ENCODE measurements at places on chromosomes 12 and 14. TPM values are rescaled to one million over a fixed set of nuclear protein-coding genes. Genes with fewer than 3 reads are reported as not detected.

Gene PKP2
- 31.9 TPM for total RNA-seq

DNA sequence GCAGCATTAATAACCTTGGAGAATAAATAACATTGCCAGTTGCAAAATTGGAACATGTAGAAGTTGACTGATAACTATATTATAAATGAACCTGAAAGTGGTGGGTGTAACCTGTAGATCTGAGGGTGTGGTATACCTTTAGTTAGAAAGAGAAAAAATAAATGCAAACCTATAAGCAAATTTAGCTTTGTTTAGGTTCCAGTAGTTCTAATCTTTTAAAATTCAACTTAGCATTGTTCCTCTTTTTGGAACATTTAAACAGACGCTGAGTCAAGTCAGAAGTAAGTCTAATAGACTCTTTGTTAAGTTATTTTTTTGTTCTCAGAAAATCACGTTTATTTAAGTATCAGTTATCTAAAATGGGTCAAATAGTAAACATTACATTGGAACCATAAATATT, 120.0 kb downstream of the DNAI7 start:
- H3K27me3 ChIP-seq: no peaks in the 10 kb centered on the region
- H3K27ac ChIP-seq: no peak overlapping the region

- no peak overlapping the region for H3K27ac ChIP-seq
- peaks cover 6% of the 10 kb centered on the region for H3K4me1 ChIP-seq
- peak; percentile 76 for DNase-seq
- H3K36me3 ChIP-seq: no peaks in the 10 kb centered on the region
- H3K4me3 ChIP-seq: no peak overlapping the region
- H3K27me3 ChIP-seq: no peaks in the 10 kb centered on the region
Observed at GRCh38 chr12:109428037-109428629, 49.0 kb downstream of the KCTD10 start.

- H3K4me1 ChIP-seq: no peaks in the 10 kb centered on the region
- H3K4me3 ChIP-seq: no peak overlapping the region
- no peak overlapping the region for H3K27ac ChIP-seq
Observed at GRCh38 chr12:25692115-25693035, 139.3 kb upstream of the LMNTD1 start.

DNA sequence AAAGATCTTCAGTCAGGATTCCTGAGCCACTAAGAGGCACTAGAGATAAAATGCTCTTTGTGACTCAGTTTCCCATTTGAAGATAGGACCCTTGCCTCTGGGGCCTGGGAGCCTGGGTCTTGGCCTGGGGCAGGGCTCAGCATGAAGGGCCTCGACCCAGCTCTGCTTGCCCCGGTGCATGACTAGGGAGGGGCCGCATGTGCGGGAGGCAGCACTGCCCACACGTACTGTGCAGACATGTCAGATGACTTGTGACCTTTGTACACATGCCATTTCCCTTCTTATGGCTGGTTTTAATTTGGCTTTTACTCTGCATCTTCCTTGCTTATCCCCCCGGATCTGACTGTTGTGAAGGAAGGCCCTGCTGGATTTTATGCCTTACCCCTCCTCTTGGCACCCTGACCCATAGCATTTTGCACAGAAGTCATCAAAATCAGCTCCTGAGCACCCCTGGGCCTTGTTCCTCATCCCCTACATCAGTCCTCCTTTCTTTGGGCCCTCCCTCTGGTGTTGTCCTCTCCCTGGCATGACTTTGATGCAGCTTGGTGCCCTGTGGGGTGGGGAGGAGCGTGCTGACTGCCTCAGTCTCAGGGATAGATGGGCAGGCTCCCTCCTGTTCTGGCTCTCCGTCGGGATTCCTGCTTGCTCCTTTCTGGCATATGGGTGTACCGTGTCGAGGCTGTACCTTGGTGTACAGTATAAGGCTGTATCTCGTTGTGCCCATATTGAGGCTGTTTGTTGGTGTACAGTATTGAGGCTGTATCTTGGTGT, 4.4 kb downstream of the CLSTN3 start:
- H3K27me3 ChIP-seq: no peaks in the 10 kb centered on the region
- H3K4me1 ChIP-seq: peaks cover 9% of the 10 kb centered on the region
- no peak overlapping the region for H3K27ac ChIP-seq

DNA sequence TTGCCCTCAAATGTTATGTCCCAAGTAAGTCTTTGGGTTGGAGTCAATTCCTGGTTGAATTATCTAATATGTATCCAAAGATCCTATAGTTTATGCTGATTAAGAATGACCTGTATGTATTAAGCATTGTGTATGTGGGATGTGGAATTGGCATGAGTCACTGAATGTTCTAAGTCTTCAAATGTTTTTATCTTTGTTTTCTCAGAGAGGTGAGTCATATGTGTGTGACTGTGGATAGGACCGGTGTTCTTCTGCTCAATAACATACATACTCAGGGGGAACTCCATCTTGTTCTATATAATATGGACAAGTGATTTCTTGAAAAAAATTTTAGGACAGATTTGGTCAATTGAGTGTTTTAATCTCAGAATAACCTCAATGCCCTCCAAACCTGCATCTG, 57.9 kb downstream of the NAV3 start:
- no peak overlapping the region for H3K27ac ChIP-seq
- H3K4me1 ChIP-seq: peaks cover 11% of the 10 kb centered on the region
- no peak overlapping the region for H3K4me3 ChIP-seq
- no peaks in the 10 kb centered on the region for H3K36me3 ChIP-seq
- no peak for DNase-seq

GRCh38 chr12:106845902-106846301, 71.4 kb downstream of the RIC8B start:
- no peaks in the 10 kb centered on the region for H3K36me3 ChIP-seq
- no peak for DNase-seq
- no peaks in the 10 kb centered on the region for H3K27me3 ChIP-seq
- H3K4me3 ChIP-seq: no peak overlapping the region
- peaks cover 12% of the 10 kb centered on the region for H3K4me1 ChIP-seq

GRCh38 chr14:90489916-90490719, 93.3 kb downstream of the CALM1 start:
- no peak for DNase-seq
- no peak overlapping the region for H3K27ac ChIP-seq
- H3K27me3 ChIP-seq: no peaks in the 10 kb centered on the region

- H3K4me1 ChIP-seq: peaks cover 72% of the 10 kb centered on the region
- no peak for DNase-seq
- peak overlapping the region; percentile 68 for H3K27ac ChIP-seq
- H3K36me3 ChIP-seq: no peaks in the 10 kb centered on the region
- H3K4me3 ChIP-seq: no peak overlapping the region
Observed at GRCh38 chr12:122028905-122029560, 7.3 kb downstream of the BCL7A start.

Gene C12orf54
- total RNA-seq: not detected

DNA sequence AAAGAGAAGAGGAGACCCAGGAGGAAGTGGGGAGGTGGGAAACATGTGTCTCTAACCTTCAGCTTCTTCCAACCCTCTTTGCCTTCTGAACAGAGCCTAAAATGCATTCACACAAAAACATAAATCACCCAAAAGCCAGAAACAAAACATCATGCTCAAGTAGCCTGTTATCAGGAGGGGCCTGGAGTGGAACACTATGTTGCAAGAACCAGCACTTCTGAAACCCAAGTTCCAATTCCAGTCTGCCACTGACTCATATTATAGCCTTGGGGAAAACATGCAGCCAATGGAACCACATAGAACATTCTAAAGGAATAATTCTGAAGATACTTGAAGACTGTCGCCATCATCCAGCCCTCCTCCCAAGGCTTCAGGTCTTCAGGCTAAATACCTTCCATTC, 169.8 kb upstream of the PLXNC1 start:
- no peaks in the 10 kb centered on the region for H3K36me3 ChIP-seq
- no peaks in the 10 kb centered on the region for H3K4me1 ChIP-seq
- H3K27ac ChIP-seq: no peak overlapping the region
- no peak overlapping the region for H3K4me3 ChIP-seq
- H3K27me3 ChIP-seq: no peaks in the 10 kb centered on the region

Gene GPR137C
- under 0.01 TPM for total RNA-seq

DNA sequence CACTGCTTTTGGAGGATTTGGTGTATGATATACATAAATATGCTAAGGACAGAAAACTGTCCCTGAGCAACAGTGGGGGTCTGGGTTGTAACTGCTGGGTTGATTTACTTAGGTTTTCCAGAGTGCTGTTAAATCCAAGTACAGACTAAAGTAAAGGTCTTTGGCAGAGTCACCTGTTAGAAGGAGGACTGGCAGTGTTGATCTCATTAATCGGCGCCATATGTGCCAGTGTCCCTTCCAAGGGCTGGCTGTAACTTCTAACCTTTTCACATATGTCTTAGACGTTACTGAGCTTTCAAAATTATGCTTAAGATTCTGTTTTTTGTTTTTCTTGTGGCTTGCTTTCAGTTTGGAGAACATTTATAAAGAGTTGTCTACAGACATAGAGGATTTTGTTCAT, 5.1 kb downstream of the UNG start:
- no peak for DNase-seq
- H3K4me1 ChIP-seq: peaks cover 22% of the 10 kb centered on the region
- H3K27ac ChIP-seq: no peak overlapping the region
- peaks cover 16% of the 10 kb centered on the region for H3K36me3 ChIP-seq
- H3K27me3 ChIP-seq: no peaks in the 10 kb centered on the region
- no peak overlapping the region for H3K4me3 ChIP-seq
